Suprapubic skin (tissue), 4 donors: ENCODE measurements at places on chromosomes 7 and 10.

GRCh38 chr10:77006836-77007511 is 630.6 kb downstream of the KCNMA1 start:
- H3K4me3 ChIP-seq = no peak overlapping the region
- H3K36me3 ChIP-seq = no peaks in the 10 kb centered on the region
- H3K27me3 ChIP-seq = no peaks in the 10 kb centered on the region
- peaks cover 9% of the 10 kb centered on the region for H3K4me1 ChIP-seq
- H3K27ac ChIP-seq = no peak overlapping the region

DNA sequence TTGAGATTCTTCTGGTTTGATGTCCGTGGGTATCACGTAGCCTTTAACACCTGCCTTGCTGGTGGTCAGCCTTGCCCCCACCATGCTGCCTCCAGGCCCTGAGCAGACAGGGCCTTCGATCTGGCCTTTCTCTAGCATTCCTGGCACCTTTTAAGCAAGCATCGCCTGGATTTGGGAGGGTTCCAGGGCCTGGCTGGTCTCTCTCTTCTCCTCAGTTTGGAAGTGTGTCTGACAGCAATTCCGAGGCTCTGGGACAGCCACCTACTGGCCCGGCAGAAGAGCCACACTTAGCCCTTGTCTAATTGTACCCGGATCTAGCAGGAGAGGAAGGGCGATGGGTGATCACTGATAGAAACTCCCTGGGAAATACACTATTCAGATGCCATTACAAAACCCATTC is 441.3 kb upstream of the MKI67 start:
- no peak overlapping the region for H3K27ac ChIP-seq
- DNase-seq = no peak
- H3K36me3 ChIP-seq = no peaks in the 10 kb centered on the region
- peaks cover 5% of the 10 kb centered on the region for H3K27me3 ChIP-seq

DNA sequence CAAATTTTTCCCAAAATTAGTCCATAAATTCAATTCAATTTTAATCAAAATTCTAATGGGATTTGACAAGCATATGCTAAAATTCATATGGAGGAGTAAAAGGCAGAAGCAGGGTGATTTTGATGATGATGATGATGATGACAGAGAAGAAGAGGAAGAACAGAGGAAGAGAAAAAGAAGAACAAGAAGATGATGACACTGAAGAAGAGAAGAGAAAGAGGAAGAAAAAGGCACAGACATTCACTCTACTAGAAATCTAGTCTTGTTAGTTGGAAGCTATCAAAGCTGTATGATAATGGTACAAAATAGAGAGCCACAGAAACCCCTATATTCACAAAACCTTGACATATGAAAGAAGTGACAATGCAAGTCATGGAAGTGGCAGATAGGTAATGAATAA is 157.9 kb downstream of the ELMO1 start:
- H3K27ac ChIP-seq = no peak overlapping the region
- H3K36me3 ChIP-seq = no peaks in the 10 kb centered on the region
- no peaks in the 10 kb centered on the region for H3K27me3 ChIP-seq
- H3K4me3 ChIP-seq = no peak overlapping the region
- no peak for DNase-seq

- DNase-seq = no peak
- H3K27me3 ChIP-seq = no peaks in the 10 kb centered on the region
- no peak overlapping the region for H3K4me3 ChIP-seq
- peaks cover 5% of the 10 kb centered on the region for H3K36me3 ChIP-seq
- H3K27ac ChIP-seq = no peak overlapping the region
Measured at GRCh38 chr10:102312683-102313082, 67.4 kb downstream of the GBF1 start.

- no peaks in the 10 kb centered on the region for H3K36me3 ChIP-seq
- DNase-seq = no peak
- H3K27ac ChIP-seq = peak overlapping the region; percentile 71
- H3K4me3 ChIP-seq = no peak overlapping the region
Measured at GRCh38 chr10:71980181-71981014, 16.2 kb downstream of the CHST3 start.

DNA sequence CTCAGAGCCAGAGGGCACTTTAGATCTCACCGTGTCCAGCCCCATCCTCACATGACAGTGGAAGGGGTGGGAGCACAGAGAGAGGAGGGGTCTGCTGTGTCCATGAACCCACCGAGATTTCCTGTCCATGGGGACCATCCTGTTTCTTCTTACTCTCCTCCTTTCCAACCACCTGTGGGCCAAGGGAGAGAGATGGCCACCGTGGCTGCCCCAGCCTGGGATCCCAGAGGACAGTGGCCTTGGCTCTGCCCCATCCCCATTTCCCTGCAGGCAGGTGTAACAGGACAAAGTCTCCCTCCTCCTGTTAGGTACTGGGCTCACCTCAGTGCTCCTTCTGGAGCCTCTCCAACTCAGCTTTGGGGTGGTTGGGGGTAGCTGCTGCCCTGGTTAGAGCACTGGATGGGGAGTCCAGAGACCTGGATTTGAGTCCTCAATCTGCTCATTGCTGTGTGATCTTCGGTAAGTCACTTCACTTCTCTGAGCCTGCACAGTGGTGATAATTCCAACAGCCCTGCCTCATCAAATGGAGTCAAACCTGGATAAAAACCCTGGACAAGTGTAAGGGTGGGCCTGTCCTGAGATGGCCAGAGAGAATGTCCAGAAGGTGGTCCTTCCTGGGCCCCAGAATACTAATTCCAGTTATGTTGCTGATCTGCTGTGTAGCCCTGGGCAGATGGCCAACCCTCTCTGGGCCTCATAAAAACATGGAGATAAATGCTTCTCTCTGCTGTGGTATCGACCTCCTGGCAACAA is 17.8 kb upstream of the PCBD1 start:
- no peak for DNase-seq
- no peak overlapping the region for H3K4me3 ChIP-seq
- no peaks in the 10 kb centered on the region for H3K36me3 ChIP-seq
- H3K27ac ChIP-seq = no peak overlapping the region

- no peaks in the 10 kb centered on the region for H3K36me3 ChIP-seq
- no peaks in the 10 kb centered on the region for H3K27me3 ChIP-seq
- no peak overlapping the region for H3K27ac ChIP-seq
- H3K4me1 ChIP-seq = peaks cover 2% of the 10 kb centered on the region
Measured at GRCh38 chr7:83546586-83546985, 102.4 kb downstream of the SEMA3E start.

GRCh38 chr10:77504196-77504872 is 133.3 kb downstream of the KCNMA1 start:
- no peaks in the 10 kb centered on the region for H3K27me3 ChIP-seq
- H3K27ac ChIP-seq = no peak overlapping the region
- no peaks in the 10 kb centered on the region for H3K36me3 ChIP-seq
- DNase-seq = no peak
- H3K4me3 ChIP-seq = no peak overlapping the region

GRCh38 chr10:83725567-83725966 is 413.7 kb upstream of the GHITM start:
- no peak overlapping the region for H3K27ac ChIP-seq
- H3K27me3 ChIP-seq = no peaks in the 10 kb centered on the region
- DNase-seq = no peak
- H3K4me1 ChIP-seq = no peaks in the 10 kb centered on the region

- no peak for DNase-seq
- H3K4me3 ChIP-seq = no peak overlapping the region
- H3K27me3 ChIP-seq = no peaks in the 10 kb centered on the region
- H3K27ac ChIP-seq = no peak overlapping the region
- no peaks in the 10 kb centered on the region for H3K4me1 ChIP-seq
- peaks cover 13% of the 10 kb centered on the region for H3K36me3 ChIP-seq
Measured at GRCh38 chr10:68684413-68684812, 36.6 kb upstream of the CCAR1 start.
